ENCODE measurements at places on chromosomes 4 and X.

DNA sequence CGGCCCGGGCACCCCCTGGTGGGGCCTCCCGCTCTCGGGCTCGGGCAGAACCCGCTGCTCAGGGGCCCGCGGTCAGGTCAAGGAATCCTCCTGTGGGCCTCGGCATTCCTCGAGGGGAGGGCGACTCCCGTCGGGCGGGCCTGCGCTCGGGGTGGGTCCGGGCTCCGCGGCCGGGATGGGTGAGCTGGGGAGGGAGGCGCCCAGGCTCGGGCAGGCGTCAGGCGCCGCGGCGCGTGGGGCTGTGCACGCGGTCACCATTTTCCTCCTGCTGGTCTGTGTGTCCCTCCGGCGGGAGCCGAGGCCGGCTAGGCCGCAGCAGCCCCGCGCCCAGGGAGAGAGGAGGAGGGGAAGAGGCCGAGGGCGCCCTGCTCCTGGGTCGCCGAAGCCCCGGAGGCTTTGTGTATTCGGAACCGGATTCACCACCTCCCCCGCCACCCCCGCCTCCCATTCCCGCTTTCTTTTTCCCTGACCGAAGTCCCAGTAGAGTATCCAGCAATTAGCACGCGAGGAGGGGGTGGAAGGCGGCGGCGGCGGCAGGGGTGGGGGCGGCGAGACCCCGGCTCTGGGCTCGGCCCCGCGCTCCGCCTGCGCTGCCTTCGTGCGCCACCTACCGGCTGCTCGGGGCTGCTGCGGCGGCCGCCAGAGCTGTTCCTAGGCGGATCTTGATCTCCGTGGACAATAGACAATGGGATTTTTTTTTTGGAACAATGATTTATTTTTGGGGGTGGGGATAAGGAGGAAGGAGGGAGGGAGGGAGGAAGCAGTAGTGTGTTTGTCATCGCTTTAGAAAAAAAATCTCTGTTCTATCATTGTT, 99.0 kb upstream of the MAML3 start:
- DNase-seq: peak; percentile 61

DNA sequence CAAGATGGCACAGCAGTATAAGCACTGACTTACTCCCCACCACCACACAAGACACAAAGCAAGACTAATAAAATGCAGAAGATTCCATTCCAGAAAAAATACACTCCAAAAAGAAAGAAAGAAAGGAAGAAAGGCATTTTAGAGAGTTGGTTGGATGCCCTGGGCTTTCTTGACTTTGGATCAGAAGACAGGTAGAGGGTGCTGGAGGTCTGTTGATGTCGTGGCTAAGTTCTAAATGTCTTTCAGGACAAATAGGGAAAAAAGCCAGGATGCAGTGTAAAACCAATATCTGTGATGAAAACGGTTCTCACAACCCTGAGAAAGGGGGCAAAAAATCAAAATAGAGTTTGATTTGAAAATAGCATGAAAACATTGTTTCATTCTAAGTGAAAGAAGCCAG, 555.2 kb upstream of the PRKX start:
- no peak for DNase-seq

GRCh38 chr4:168995537-168996295, 14.3 kb downstream of the CBR4 start:
- DNase-seq: peak; percentile 29

- no peak for DNase-seq
These were observed 316.9 kb upstream of the NOCT start for GRCh38 chr4:138698641-138699040.

- no peak for DNase-seq
These were observed 28.2 kb downstream of the IGFBP7 start for GRCh38 chr4:57081651-57082621.

DNA sequence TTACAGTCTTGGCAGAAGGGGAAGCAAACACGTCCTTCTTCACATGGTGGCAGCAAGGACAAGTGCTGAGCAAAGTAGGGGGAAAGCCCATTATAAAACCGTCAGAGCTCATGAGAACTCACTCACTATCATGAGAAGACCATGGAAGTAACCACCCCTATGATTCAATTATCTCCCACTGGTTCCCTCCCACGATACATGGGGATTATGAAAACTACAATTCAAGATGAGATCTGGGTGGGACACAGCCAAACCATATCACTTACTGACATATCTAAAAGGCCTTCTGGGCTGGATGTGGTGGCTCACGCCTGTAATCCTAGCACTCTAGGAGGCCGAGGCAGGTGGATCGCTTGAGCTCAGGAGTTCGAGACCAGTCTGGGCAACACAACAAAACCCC, 117.1 kb upstream of the USP9X start:
- DNase-seq: no peak

DNA sequence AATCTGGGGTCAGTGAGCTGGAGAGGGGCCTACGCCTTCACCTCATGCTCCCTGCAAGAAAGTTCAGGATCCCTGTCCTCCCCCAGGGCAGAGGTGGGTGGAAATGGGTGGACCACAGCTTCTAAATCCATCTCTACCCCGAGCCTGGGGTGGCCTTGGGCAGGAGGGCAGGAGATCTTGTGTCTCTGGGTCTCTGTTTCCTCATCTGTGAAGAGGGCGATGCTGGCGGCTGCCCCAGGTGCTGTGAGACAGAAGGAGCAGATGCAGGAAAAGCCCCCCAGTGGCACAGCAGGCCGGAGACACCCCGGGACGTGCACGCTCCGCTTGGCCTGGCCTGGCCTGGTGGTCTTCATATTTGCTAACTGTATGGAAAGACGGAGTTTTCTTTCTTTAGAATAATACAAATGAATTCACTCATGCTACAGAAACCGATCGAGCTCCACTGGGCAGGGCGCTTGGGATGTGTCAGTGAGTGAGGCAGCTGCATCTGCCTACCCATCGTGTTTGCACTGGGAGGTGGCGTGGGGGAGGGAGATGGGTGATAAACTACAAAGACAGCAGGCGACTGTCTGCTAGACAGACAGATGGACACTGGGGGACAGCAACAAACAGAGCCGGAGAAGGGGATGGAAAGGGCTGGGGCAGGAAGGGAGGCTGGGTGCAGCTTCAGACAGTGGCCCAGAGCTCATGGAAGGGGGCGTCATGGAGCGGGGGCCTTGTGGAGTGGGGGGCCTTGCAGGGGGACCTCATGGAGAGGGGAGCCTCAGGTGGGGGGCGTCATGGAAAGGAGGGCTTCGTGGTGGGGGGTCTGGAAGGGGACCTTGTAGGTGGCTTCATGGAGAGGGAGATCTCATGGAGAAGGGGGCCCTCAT, 136.2 kb downstream of the CPZ start:
- DNase-seq: no peak

DNA sequence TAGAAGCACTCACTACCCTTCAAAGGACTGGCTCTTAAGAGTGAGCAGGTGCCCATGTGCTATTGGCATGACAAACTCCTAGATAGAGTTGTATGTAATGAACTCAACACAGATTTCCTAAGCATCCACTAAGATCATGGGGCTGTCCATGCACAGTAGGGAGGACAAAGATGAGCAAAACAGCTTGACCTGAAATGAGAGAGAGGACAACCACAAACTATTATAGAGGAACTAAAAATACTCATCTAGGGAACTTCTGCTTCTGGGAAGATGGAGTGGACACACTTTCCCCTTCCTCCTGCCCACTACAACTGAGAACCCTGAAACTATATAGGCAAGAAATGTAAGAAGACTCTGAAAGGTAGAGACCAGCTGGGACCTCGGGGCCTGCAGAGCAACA, 20.8 kb upstream of the TMEM128 start:
- no peak for DNase-seq

- DNase-seq: no peak
These were observed 434.7 kb downstream of the GRIA2 start for GRCh38 chr4:157655096-157655809.

- DNase-seq: no peak
These were observed 83.9 kb downstream of the MAMLD1 start for GRCh38 chrX:150446995-150447394.

DNA sequence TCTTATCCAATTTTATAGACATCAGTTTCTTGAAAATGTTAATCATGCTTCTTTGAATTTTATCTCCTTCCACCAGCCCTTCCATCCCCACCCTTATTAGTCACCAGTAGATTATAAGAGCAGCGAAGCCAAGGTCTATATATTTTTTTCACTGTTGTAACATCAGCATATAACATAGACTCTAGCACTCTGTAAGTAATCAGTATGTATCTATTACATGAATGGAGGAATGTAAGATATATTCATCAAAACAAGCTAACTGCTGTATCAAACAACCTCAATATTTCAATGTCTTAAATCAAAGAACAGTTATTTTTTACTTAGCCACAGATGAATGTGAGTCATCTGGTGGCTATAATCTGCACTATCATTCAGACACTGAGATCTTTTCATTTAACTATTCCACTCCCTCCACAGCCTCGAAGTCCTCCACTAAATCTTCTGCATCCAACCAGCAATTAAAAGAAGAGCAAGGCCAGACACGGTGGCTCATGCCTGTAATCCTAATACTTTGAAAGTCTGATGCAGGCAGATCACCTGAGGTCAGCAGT, 178.9 kb downstream of the CENPC start:
- no peak for DNase-seq
